ENCODE measurements at places on chromosomes 6 and 20.

GRCh38 chr6:20708367-20709124, 174.3 kb downstream of the CDKAL1 start:
- no peak for DNase-seq

DNA sequence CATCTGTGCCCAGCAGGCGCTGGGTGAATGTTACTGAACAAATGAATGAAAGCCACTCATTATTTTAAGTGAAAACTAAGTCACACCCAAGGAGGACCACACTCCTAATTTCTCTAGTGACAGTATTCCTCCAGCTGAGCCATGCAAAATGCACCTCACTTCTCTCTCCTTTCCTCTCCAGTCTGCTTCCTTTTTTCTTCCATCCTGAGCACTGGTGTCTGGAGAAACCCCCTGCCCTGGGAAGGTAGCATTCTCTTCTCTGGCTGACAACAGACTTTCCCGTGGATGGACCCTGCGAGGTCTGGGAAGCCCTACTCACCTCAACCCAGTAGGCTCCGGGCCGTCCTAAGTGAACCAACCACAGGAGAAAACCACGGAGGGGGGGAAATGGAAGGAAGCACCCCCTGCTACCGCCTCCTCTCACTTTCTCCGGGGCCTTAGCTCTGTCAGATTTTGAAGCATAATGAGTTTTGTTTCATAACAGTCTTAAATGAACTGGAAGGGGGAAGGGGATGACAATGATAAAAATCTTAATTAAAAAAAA, 22.6 kb downstream of the TRERF1 start:
- no peak for DNase-seq

DNA sequence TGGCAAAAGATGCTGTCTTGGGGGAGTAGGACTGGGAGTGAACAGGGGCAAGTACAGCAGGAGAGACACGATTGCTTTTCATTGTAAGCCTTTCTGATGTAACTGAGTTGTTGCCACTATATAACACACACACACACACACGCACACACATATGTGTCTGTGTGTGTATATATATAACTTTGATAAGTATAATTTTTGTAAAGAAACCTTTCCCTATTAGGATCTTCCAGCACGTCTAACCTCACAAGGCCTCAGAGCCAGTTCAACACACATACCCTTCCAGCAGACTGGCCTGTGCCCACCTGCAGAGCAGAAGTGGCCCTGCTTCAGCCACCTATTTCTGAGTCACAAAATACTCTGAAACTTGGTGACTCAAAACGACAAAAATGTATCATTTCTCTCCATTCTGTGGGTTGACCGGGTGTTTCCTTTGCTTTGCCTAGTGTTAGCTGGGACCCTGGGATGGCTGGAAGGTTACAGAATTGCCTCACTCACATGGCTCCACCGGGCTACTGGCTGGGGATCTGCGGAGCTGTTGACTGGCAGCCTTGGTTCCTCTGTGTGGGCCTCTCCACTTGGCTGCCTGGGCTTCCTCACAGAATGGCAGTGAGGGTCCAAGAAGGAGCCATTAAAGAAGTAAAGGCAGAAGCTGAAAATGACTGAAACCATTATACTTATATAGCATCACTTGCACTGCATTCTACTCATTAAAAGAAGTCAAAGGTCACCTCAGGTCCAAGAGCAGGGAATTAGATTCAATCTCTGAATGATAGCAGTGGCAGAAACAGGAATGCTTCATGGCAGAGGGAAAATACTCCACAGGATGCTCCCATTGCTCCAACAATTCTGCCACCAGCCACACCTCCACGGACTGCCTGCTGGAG, 126.4 kb downstream of the BANF2 start:
- no peak for DNase-seq

- no peak for DNase-seq
These were observed 7.0 kb upstream of the REV3L start for GRCh38 chr6:111490067-111490466.

DNA sequence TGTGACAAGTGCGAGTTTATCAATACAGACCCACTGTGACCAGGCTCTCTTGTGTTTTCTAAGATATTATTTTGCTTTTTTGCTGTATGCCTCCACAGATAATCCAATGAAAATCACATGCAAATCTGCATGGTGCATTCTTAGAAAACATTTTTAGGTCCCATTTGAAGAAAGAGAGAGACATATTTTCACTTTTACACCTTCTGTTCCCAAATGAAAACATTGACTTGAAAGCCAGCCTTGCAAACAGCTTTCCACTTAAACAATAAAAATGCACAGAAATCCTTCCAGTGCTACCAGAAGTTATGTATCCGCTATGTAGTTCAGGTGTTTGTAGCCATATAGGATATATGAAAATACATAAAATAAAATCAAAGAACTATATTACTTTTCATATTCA, 618.0 kb downstream of the CDH26 start:
- no peak for DNase-seq

DNA sequence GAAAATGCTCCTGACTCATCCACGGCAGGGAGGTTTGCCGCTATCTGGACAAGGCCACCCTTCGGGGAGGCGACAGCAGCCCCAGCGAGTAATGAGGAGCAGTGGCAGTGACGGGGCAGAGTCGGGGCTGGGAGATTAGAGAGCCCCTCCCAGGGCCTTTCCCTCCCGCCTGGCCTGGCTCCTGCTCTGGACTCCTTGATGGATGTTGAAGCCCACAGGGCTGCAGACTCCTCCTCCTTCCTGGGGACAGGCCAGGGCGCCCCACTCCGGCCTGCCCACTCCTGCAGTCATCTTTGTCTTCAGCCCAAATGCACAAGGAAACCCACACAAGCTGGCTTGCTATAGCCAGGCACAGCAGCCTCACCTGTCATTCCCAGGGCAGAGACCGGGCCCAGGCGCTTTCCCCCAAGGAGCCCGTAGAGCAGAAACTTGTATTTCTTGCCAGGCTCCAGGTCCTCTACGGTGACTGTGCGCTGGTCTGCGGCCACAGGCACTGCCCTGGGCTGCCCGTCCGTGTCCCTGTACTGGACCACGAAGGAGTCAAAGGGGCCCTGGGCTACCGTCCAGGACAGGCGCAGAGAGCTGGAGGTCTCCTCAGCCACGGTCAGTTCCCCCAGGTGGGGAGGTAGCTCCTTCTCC, 7.7 kb downstream of the CYP21A2 start:
- no peak for DNase-seq

DNA sequence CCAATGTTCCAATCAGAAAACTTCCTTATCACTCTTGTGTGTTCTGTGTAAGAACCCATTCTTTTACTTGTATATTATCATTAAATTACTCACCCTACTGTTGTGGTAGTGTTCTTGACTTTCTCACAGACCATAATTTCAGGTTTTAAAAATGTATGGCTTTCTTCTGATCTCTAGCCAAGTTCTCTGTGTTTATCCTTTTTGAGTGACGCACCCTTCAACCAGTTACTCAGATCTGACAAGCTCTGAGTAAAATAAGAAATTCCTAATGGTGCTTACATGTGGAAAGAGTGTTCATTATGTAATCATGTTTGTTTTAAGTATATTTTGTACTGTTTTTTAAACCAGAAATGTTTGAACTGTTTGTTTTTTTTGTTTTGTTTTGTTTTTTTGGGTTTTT, 11.0 kb downstream of the TBPL1 start:
- no peak for DNase-seq

GRCh38 chr6:149925253-149925973, 2.5 kb upstream of the RAET1G start:
- DNase-seq: no peak

- DNase-seq: peak; percentile 10
These were observed 49.7 kb upstream of the IL20RA start for GRCh38 chr6:137094411-137095008.

GRCh38 chr20:23663180-23663579, 25.4 kb upstream of the CST3 start:
- no peak for DNase-seq

- DNase-seq: no peak
These were observed 2.7 kb downstream of the FOXA2 start for GRCh38 chr20:22581437-22582385.

- no peak for DNase-seq
These were observed 107.7 kb upstream of the ATXN1 start for GRCh38 chr6:16868968-16869367.

DNA sequence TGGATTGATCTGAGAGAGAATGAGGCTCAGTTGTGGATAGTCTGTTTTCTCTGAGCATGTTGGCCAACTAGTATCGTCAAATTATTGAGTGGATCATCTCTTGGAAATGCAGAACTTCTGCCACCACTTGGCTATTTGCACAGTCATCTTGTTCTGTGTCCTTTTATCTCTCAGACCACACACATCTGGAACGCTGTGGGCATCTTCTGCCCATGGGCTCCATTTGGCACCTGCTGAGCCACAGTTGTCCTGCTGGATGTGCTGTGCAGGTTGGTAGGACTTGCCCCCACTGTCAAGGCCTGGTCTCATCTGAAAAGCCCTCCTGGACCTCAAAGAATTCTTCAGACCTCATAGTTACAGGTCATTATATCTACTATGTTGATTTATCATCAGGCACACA, 16.7 kb upstream of the C20orf144 start:
- no peak for DNase-seq

GRCh38 chr20:36773107-36773596, 411 bp downstream of the DSN1 start:
- DNase-seq: no peak

Measured in cerebellum (tissue), 4 donors.